HuH-7 (cell line): ENCODE measurements at places on chromosomes 11 and 22.
A peak's percentile ranks its signal among the peaks of the same experiment; 100 is the strongest.

DNA sequence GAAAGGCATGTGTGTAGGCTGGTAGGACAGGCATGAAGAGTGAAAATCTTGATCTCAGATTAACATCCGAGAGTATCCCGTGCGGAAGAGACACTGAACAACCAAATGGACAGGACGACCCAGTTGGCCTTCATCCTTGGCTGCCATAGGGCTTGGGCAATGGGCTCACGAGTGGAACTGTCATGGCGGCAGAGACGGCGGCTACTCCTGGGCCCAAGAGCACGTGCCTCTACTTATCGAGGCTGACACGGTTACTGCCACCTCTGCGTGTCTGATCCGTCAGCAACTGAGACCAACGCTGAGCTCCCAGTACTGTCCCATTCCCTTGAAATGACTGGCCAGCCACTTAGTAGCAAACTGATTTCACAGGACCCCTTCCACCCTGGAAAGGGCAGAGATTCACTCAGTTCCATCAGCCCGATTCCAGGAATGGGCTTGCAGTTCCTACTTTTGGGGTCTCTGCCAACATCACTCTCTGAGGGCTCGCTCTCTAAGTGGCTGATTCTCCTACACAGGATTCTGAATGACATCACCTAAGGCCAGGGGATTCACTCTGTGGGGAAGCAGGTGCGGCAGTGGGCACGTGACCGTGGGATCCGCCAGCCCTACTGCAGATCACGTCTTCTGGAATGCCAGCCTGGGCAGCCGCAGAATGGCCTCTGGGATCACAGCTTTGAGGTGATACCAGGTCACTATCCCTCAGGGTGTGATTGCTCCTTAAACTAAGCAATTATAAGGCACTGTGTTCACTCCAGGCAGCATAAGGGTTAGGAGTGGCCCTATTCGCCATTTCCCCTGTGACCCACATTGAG, 97.8 kb downstream of the RPS6KA4 start:
- DNase-seq: no peak

DNA sequence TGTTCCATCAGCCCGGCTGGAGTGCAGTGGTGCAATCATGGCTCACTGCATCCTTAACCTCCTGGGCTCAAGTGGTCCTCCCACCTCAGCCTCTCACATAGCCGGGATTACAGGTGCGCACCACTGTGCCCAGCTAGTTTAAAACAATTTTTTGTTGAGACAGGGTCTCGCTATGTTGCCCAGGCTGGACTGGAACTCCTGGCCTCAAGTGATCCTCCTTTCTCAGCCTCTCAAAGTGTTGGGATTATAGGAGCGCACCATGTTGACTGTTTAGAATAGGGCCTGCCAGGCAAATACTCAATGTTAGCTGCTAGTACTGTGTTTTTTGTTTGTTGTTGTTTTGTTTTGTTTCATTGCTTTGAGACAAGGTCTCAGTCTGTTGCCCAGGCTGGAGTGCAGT, 66.4 kb downstream of the ARHGAP8 start:
- DNase-seq: no peak

DNA sequence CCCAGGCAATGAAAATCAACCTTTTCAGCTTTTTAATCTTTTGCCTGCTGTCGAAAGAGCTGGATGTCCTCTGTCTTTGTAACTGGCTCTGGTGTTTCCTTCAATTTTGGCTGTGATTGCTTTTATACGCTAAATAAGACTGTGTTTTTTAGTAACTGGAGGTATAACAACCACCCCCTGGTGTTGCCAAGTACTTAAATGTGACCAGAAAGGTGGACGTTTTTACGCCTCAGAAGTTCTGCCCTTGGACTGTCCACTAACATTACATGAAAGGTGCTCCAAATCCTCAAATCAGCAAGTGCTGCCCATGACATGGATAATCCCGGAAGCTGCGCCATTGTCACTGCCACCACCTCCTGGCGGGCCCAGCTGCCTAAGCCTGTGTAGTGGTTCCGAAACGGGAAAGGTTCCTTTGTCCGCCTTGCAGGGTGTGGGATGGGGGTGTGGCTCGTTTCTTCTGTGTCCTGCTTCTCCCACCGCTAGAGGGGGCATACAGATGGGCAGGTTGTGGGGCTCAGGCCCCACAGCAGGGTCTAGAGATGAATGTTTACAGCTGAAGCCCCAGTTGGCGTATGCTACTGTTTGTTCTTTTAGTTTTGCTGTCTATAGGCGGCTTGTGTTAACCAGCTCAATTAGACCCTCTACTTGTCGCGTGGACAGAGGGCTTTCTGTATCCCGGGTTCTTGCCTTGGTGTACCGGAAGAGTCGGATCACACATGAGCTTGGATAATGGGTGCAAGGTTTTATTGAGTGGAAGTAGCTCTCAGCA, 82.2 kb upstream of the SEPTIN5 start:
- peak; percentile 71 for DNase-seq

- no peak for DNase-seq
These were observed 20.5 kb upstream of the IL17REL start for GRCh38 chr22:50032941-50033601.

- DNase-seq: no peak
These were observed 15.5 kb downstream of the KIAA0930 start for GRCh38 chr22:45224988-45225731.

- no peak for DNase-seq
These were observed 11.4 kb downstream of the DNAL4 start for GRCh38 chr22:38782402-38783094.
